Eye (tissue), 1 donor: ENCODE measurements at places on chromosomes 12 and 14.
A peak's percentile ranks its signal among the peaks of the same experiment; 100 is the strongest.

GRCh38 chr12:121579981-121580868 is 598 bp downstream of the KDM2B start:
- DNase-seq: peak; percentile 94

GRCh38 chr12:52033446-52034140 is 17.6 kb upstream of the NR4A1 start:
- no peak for DNase-seq

- no peak for DNase-seq
These were observed 199.7 kb upstream of the LMNTD1 start for GRCh38 chr12:25752710-25753309.

GRCh38 chr14:54003064-54003463 is 46.4 kb upstream of the BMP4 start:
- no peak for DNase-seq

DNA sequence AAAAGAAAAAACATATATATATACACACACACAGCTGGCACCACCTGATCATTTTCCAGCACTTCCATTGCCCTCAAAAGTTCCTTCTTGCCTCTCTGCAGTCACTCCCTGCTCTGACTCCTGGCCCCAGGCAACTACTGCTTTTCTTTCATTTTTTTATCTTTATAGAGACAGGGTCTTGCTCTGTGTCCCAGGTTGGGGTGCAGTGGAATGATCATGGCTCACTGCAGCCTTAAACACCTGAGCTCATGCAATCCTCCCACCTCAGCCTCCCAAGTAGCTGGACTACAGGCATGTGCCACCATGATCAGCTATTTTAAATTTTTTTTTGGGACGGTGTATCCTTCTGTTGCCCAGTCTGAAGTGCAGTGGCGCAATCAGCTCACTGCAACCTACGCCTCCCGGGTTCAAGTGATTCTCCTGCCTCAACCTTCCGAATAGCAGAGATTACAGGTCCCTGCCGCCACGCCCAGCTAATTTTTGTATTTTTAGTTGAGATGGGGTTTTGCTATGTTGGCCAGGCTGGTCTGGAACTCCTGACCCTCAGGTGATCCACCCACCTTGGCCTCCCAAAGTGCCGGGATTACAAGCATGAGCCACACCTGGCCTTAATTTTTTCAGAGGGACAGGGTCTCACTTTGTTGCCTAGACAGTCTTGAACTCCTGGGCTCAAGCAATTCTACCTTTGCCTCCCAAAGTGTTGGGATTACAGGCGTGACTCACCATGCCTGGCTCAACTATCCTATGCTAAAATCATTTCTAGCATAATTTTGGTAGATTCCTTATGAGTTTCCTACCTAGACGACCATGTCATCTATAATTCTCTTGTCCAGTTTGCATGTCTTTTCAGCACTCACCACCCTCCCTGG is 7.8 kb downstream of the HSP90AA1 start:
- no peak for DNase-seq

DNA sequence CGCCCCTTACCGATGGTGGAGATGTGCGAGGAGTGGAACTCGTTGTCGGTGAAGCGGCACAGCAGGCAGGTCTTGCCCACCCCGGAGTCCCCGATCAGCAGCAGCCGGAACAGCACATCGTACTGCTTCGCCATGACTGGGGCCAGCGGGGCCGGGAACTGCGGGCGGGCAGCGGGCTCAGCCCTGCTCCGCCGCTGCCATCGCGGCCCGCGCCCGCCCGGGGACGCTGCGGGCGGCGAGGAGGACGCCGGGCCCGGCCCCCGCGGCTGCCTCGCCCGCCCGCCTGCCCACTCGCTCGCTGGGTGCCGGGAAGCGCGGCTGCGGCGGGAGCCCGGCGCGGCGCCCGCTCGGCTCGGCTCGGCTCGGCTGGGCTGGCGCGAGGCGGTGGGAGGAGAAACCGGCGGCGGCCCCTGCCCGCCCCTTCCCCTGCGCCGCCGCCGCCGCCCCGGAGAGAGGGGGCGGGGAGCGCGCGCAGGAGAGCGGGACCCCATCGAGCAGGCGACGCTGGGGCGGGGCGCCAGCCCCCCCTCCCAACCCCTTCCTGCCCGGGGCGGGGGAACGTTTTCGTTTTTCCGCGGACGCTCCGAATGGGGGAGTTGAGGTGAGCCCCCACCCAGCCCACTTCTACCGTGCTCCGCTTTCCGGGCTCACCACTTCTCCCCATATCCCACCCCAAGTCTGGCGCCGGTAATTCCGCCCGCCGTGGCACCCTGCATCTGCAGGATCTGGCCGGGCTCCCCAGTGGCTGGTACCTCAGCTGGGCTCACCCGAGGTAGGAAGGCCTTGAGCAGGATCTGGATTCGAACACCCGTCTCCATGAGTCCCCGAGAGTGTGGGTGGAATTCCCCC is at the start of gene RAB15:
Gene RAB15 (minus strand): TSS at position 394 of the 849 bp plus-strand sequence. CDS start 260 bp downstream, at position 134.
- peak; percentile 66 for DNase-seq

GRCh38 chr14:89586258-89587135 is 169.5 kb upstream of the FOXN3 start:
- no peak for DNase-seq

- no peak for DNase-seq
These were observed 20.5 kb downstream of the NPC2 start for GRCh38 chr14:74472601-74473000.

GRCh38 chr14:95575840-95576473 is 41.1 kb downstream of the GLRX5 start:
- no peak for DNase-seq

DNA sequence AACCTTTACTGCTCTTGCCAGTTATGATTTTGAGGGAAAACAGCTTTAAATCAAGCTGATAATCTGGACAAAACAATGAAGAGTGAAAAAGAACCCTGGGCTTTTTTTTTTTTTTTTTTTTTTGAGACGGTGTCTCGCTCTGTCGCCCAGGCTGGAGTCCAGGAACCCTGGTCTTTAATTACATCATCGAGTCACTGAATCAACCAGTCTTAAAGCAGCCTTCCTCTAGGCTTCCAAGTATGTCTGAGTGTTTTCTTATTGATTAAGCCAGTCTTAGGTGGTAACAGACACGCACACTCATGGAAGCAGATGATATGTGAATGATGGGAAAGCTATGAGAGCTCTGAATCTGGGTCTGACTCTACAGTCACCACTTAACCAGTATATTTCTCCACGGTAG is 5.9 kb upstream of the VCPKMT start:
- peak; percentile 9 for DNase-seq

- no peak for DNase-seq
These were observed 21.4 kb upstream of the HECTD1 start for GRCh38 chr14:31229009-31229408.

DNA sequence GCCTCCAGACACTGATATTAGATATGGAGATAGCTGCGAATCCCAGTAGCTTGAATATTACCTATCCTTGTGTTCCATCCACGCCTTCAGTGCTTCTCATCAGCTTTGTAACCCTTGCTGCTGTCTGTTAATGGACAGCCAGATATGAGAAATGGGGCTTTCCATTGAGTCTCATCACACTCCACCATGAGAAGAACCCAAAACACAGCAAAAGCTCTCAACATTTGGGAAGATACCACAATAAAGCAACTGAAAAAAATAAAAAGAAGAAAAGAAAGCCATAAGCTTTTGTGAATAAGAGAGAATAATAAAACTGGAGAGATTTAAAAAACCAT is 225.4 kb downstream of the GALC start:
- no peak for DNase-seq

GRCh38 chr12:8890313-8891085 is 23.8 kb upstream of the PHC1 start:
- DNase-seq: peak; percentile 92

DNA sequence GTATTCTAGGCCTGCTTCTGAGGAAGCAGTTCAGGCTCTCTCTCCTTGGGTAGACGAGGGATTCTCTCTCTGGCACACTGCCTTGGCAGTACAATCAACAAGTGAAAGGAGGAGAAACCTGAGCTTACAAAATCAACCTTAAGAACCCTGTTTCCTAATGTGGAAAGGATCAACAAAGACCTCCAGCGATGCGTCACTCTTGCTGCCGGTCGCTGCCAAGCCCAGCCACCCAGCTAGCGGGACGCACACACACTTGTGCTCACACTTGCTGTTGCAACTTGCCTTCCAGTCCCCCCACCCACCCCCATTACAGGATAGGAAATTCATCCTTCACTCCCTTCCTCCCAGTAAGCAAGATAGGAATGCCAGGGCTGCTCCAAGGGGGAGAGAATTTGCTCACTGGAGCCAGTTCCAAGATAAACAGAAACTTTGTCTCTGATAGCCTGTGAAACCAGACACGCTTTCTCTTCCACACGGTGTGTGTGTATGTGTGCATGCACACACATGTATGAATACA is 144.3 kb downstream of the BCL11B start:
- peak; percentile 59 for DNase-seq

GRCh38 chr12:104455578-104456416 is 951 bp upstream of the CHST11 start:
- DNase-seq: no peak

DNA sequence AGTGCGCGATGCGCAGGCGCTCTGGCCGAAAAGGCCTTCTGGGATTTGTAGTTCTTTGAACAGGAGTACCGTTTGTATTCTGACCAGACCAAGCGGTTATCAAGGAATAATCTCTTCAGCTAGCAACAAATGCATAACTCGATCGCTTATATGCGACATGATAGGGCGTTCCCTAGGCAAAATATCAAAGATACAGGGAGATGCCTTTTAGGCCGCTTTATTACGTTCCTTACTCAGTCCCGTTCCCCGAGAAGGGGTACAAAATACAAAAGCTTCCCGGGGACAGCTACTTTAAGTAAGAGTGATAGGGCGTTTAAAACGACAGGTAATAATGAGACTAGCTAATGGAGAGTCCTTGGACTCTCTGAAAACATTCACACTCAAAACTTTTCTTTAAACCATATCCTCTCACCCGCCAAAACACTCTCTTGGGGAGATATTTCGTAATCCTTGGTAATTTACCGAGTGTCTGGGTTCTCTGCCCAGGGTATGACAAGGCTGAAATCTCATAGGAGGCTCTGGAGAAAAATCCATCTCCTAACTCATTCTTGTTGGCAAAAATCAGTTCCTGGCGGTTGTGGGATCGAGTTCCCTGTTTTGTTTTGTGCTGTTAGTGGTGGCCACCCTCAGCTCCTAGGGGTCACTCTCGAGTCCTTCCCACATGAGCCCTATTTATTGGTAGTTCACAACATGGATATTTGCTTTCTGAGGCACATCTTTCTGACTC is 412 bp upstream of the SNW1 start:
- DNase-seq: no peak

- DNase-seq: no peak
These were observed 220.8 kb upstream of the NOS1 start for GRCh38 chr12:117582135-117582784.

DNA sequence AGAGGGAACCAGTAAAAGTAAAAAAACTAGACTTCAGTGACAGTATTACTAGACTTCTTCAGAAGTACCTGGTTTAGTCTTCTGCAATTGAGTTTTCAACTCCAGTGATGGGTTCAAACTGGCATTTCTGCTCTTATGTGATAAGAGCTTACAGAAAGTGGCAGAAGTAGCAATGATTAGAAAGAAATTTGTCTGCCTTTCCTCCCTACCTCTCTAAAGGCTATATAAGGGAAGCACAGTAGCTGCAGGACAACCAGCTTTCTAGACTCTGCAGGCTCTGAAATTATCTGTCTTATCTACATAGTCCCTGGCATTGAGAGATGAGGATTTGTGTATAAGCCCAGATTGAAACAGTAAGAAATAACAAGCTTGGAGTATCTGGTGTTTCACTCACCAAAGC is 107.5 kb downstream of the DAAM1 start:
- no peak for DNase-seq

DNA sequence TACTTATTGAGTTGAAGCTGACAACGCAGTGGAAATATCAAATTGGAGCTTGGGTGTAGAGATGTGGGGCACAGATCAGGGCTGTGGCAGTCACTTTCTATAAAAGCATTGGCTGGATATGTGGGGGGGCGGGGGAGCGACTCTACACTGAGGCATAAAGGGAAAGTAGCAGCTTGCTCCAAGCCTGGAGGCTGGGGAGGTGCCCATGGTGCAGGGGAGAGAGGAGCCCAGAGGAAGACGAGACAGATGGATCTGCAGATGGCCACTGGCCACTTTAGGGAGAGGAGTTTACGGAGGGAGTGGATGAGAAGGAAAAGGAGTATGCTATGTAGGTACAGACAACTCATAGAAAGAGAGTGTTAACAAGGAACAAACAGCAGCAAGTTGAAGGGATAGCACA is 13.5 kb upstream of the NGB start:
- no peak for DNase-seq

GRCh38 chr12:42129595-42130204 is 15.0 kb downstream of the GXYLT1 start:
- peak; percentile 85 for DNase-seq
